ENCODE measurements at places on chromosomes 16 and 17.

GRCh38 chr17:72334205-72334604, 213.4 kb downstream of the SOX9 start:
- DNase-seq: no peak

- DNase-seq: no peak
Observed at GRCh38 chr17:32209608-32210007, 56.0 kb upstream of the RHBDL3 start.

DNA sequence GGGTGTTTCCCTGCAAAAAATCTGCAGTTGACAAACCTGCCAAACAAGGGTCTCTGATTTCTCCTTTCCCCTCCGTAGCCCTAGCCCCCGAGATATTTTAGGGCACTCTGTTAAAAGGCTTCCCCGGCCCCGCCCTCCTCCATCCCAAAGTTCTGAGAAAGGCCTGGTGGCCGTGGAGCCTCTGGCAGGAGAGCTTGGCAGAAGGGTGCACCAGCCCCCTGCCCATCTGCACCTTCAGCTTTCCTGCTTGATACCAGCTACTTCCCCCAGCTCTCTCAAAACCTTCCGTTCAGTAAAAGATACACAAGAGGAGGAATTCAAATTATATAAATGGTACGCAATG, 711 bp upstream of the CANT1 start:
- DNase-seq: no peak

GRCh38 chr17:78917451-78918275, 7.5 kb downstream of the TIMP2 start:
- no peak for DNase-seq

Data from head of caudate nucleus (tissue), 42 donors.